SK-N-SH (cell line): ENCODE measurements at places on chromosomes 6 and 20.

DNA sequence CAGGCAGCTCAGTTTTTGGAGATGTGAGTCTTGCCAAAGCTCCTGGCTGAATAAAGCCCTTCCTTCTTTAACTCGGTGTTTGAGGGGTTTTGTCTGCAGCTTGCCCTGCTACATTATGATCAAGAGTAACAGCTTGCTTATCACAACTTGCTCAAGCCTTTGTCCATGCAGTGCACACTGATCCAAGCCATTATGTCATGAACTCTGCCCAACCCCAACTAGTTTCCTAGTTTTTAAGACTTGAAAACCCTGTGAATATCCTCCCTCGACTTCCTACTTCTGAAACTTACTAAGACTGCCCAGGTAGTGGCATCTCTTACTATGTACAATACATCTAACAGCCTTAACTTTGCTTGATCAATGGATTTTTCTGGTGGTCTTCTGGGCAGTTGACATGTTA is 50.3 kb upstream of the ADGRF4 start:
- DNase-seq = no peak

GRCh38 chr6:109821428-109821827 is 130.3 kb downstream of the FIG4 start:
- DNase-seq = no peak

DNA sequence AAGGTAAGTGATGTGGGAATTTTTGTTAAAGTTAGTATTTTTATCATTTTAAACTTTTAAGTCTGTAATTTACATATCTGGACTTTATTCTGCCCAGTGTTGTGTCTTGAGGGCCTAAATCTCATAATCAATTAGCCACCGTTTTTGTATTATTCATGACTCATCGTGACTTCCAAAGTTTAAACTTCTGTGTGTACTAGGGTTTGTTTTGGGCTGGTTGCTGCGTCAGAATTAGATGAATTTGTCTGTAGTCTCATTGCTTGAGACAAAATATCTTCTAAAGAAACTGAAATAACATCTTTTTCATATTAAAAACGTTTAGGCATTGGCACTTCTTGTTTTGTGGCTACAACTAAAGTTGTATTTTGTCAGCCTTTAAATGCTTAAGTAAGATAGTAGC is 41.3 kb downstream of the CDYL start:
- DNase-seq = no peak

DNA sequence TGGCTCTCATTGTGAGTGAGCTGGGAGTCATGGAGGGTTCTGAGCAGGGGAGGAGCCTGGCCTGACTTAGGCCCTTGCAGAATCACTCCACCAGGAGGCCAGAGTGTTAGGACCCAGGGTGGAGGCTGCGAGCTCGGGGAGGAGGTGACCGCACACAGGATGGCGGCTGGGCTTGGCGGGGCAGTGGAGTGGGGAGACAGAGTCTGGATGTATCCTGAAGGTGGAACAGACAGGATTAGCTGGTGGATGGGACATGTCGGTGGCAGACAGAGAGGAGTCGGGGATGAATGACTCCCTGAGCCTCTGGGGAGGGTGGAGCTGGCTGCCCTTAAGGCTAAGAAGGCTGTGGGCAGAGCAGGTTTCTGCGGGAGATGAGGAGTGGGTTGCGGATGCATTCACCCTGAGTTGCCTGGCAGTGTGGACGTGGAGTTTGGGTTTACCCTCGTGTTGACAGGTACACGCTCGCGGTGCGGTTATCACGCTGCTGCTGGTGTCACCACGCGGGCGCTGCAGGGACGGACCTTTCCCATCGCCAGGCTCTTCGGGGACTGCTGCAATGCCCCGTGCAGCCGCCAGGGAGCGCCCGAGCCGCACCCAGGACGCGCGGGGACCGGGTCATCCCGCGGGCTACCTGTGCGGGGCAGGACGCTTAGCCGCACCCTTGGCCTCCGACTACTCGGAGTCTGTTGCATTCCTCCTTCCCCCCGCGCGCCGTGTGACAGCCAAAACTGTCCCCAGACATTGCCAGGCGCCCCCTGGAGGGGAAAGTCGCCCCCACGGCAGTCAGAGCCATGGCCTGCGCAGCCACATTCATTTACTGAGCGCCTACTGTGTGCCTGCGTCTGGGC is 43.0 kb upstream of the PTGIS start:
- peak; percentile 91 for DNase-seq

DNA sequence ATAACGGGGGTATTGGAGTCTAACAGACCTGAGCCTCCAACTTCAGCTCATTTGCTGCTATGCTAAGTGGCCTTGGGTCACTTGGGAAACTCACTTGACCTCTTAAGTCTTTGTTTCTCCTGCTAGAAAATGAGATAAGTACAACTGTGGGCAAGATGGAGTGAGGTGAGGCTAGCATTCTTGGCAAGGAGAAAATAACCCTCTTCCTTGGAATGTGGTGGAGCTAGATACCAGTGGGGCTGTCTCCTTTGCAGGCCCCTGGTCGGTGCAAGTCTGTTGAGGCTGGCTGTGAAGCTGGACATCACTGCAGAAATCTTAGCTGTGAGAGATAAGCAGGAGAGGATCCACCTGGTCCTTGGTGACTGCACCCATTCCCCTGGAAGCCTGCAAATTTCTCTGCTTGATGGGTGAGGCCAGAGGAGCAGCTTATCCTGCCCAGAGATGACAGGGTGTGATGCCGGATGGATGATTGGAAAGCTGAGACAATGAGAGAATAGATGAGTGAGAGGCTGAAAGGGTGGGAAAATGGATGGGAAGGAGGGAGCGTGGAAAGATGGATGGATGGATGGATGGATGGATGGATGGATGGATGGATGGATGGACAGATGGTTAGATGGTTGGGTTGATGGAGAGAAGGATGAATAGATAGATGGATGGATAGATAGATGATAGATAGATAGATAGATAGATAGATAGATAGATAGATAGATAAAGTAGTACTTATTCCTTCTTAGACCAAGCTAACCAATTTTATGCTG is 4.4 kb downstream of the BPIFA1 start:
- no peak for DNase-seq

DNA sequence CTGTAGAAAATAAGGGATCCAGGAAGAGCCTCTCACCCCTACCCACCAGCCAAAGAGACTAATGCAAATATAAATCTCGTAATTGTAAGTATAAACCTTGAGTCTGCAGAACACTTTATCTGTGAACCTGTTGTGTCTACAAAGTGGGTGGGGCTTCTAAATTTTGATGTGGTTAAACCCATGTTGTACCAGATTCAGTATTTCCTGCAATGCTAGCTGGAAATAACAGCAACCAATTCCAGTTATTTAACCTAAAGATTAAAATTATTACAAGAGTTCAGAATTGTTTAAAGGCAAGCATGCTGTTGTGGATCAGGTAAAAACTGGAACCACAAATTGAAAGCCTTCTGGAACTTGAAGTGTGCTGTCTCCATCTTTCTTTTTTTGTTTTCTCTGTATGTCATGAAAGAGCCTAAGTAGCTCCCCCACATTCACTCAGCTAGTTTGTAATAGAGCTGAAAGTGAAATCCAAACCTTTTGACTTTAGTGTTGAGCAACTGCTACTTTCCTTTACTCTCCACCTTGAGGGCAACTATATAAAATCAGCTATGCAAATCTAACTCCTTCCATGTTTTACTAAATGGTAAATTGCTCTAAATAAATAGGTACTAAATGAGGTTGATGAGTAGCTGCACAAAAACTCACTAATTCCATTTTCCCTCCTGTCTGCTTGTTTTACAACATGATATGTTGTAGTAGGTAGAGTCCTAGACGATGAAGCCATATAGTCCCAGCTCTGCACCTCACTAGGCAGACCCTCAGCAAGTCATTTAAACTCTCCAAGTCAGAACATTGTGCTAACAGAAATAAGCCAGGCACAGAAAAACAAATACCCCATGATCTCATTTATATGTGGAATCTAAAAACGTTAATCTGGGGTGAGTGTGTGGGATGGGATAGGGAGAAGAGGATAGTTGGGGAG is 17.9 kb upstream of the THEMIS start:
- no peak for DNase-seq

GRCh38 chr6:106081715-106082114 is 4.4 kb upstream of the PRDM1 start:
- no peak for DNase-seq

DNA sequence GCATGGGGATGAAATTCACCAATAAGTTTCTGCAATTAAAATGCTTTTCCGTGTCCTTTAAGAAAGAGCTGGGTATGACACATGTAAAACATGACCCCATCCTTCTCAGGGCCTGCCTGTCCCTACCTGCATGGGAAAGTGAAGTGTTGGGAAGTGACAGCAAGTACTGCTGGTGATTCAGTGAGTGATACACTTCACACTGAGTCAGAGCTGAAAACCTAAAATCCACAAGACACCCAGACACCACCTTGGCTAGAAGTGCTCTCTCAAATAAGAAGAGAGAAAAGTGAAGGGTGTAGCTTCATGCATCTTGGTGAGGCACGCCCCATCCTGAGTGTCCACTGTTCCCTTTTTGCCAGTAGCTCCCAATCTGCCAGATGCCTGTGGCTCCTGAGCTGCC is 3.3 kb downstream of the RAB22A start:
- no peak for DNase-seq

DNA sequence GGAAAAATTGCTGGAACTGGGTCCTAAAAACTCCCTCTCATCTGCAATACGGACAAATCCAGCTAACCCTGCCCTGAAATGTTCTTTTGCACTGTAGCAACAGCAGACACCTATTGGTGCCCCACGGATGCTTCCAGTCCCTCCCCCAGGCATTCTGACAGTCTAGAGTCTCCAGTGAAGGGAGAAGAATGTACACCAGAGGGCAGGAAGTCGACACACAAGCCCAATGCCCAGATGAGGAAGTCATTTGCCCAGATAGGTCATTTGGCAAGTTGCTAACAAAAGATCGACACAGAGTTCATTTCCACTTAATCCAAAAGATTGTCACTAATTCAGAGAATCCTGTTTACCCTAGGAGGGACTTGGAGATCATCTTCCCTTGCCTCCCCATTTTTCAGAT is 293.0 kb upstream of the PRDM1 start:
- DNase-seq = no peak

GRCh38 chr20:25865715-25866656 is 169.3 kb upstream of the ZNF337 start:
- DNase-seq = peak; percentile 83

- DNase-seq = no peak
Observed at GRCh38 chr6:5184878-5185277, 75.9 kb downstream of the LYRM4 start.

DNA sequence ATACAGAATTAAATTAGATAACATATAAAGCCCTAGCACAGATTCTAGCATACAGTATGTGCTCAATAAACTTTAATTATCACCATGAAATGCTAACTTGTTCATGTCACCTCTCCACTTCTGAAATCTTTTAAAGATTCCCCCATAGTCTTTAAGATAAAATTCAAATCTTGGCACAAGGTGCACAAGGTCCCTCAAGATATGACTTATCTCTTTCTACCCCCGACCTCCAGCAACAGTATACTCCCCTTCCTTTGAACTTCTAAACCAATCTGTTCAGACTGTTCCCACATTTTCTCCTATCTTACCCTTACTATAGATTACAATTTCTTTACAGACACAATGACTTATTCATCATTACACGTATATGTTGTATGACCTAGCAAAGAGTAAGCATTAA is 29.0 kb downstream of the SEC63 start:
- no peak for DNase-seq

DNA sequence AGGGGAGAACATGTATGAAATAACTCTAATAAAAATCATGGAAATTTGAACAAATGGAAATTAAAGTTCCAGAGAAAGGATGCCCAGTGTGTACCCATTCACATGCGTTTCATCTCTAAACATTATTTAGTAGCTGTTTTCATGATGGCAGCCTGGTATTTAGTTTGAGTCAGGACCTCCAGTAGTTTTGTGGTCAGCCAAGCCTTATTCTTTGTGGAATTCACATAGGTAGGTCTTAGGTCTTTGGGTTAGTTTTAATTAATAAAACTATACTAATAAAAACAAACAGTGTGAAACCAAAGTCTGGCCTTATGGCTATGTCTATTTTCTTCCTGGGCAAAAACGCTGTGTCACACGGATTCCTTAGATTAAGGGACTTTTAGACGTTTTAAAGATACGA is 137.8 kb downstream of the FOXC1 start:
- no peak for DNase-seq

GRCh38 chr20:1232286-1233111 is 6.7 kb downstream of the RAD21L1 start:
- DNase-seq = no peak

- no peak for DNase-seq
Observed at GRCh38 chr6:87729965-87730719, 28.1 kb upstream of the AKIRIN2 start.

GRCh38 chr6:166237617-166238016 is 70.0 kb upstream of the TBXT start:
- no peak for DNase-seq

DNA sequence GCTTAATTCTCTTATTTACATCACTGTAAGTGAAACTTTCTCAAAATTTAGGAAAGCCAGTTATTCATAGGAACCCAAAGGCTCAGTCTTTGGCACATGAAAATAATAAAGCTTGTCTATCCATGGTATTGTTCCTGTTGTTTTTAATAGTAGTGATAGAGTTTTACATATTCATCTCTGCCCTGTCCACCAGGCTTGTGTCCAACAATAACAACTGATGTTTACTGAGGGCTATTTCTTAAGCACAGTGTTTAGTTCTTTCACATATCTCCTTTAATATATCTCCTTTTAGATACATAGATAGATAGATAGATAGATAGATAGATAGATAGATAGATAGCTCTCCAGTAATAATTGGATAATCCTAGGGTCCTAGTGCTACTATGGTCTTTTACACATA is 34.2 kb downstream of the FOXQ1 start:
- DNase-seq = no peak

GRCh38 chr6:87846434-87846833 is 144.4 kb upstream of the AKIRIN2 start:
- DNase-seq = no peak

DNA sequence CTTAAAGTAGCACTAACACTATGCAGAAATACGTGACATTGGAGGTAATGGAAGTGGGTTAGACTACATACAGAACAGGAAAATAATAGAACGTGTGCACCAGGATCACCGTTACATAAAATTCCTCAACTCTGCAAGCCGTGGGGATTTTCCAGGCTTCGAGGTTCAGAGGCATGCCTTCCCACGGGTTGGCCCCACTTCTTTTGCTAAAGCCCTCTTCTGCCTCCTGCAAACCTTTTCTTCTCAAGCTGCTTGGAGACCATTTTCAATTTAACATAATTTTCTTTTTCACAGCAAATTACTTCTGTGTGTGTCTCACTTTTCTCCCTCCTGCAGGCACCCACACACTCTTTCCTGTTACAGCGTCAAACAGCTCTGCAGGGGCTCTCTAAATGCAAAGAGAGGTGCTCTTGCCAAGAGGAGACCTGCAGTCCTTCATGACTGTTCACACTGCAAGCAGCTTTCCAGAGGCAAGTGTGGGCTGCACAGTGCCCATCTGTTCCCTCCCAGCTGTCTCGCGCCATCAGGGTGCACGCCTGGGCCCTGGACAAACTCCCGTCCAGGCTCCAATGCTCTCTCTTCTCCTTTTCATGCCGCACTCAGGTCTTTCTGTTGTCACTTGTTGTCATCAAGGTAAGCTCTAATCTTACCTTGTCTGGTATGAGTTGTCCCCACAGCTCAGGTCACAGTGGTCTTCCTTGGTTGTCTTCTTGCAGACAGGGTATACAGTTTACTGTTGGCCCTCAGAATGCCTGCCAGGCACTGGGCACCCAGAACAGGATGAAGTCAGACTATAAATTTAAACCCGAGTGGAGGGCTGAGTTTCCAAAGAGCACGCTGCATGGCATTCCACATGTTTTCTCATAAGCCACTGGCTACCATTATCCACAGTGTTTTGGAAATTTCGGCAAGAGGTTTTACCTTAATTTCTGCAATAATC is 164.8 kb upstream of the GGTLC1 start:
- no peak for DNase-seq

GRCh38 chr6:31797588-31797987 is 2.0 kb upstream of the VARS1 start:
- no peak for DNase-seq
